Non-pigmented ciliary epithelial cell (primary cell): ENCODE measurements at places on chromosomes 12 and 14.

DNA sequence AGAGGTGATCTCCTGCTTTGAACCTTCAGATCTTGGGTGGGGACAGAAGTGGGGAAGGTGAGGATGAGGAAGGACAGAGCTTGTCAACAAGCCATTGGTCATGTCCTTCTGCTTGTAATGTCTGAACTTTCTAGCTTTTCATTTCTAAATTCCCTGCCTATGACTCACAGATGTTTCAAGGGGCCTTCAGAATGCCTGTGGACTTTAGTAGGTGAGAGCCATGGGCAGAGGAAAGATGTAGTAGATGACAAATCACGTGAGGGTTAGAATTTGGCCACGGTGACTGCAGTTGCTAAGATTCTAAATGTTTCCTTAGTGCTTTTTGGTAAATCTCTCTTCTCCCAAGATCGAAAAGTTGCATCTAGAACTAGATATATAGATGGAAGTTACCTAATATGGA lies 18.7 kb upstream of the CREBL2 start:
- DNase-seq, result no peak

- no peak for DNase-seq
These were observed 33.2 kb downstream of the SRGAP1 start for GRCh38 chr12:63877693-63878092.

DNA sequence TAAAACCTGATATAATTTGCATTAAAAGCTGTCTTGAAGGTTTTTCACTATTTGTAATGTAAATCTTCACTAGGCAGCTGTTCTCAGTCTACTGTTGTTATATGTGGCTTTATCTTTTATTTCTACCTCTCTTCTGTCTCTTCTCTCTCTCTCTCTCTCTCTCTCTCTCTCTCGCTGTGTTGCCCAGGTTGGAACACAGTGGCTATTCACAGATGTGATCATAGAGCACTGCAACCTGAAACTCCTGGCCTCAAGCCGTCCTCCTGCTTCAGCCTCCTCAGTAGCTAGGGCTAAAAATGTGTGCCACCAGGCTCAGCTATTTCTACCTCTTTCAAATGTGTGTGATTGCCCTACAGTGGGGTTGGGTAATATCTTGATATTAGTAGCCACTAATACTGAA lies 21.1 kb downstream of the FUT8 start:
- no peak for DNase-seq

DNA sequence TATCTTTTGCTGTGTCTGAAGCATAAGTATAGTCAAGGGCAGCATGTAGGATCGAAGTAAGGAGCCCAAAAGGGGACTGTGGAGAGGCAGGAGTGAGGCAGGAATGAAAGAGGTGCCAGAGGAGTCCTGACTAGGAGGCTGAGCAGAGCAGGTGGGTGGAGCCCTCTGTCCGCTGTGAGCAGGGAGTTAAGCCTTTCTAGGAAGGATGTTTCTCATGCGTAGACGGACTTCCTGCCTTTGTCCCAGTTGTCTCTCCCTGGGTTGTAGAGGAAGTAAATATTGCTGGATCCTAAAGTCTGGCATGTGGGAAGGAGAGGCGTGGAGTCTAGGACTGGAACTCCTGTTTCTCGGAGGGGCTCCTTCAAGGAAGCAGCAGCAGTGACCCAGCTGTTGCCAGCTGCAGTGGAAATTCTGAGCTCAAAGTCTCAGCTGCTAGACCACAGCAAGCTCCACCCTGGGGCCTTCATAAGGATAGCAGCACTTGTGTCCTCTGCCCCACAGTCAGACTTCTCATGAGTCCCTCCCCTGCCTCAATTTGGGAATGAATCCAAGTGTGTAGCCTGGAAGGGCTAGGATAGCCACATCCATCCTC lies 44.0 kb downstream of the RBMS2 start:
- no peak for DNase-seq

DNA sequence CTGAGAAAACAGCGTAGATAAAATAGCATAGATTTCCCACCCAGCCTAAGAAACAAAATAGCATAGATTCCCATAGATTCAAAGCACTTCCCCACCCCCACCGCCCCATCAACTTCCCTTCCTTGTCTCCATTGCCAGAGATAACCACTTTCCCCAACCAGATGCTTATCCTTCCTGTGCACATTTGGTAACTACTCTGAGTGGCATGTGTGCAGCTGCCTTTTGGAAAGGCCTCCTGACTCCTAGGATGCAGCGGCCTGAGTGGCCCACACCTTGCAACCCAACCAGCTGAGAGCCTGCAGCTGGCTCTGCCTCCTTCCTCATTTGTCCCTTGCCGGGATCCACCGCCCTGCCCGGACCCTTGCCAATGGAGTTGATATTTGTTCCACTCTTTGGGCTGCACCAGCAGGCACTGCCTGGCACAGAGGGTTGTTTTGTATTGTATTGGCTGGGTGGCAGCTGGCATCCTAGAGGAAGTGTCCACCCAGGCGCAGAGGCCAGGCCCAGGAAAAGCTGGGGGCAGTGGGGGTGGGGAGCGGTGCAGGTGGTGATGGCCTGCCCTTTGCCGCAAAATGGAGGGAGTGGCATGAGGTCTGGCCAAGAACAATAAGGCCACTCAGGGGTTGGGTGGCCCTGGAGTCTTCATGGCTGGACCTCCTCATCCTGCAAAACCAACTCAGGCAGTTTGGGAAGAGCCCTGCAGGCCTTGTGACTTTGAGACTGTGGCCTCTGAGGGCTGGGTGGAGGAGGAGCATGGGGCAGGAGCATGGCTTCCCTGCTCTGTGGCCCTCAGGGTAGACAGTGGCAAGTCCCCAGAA lies 4.9 kb downstream of the SLC48A1 start:
- DNase-seq, result no peak

DNA sequence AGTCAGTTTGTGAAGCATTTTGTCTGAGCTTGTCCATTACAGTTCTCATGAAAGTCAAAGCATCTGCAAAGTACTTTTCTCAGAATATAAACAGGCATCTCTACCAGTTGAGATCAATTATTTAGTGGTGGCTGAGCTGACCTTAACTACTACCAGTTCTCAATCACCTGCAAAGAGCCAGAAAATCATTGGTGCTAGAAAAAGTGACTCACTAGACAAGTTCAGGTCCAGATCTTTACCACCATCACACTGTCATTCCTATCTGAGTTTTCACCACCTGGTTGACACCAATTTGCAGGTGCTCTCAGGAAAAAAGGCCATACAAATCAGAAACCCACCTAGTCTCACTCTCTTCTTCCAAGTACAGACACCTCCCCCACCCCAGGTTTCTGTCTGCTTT lies 33.3 kb downstream of the ITPR2 start:
- DNase-seq, result no peak

GRCh38 chr12:75782069-75782581 lies 249.5 kb downstream of the PHLDA1 start:
- no peak for DNase-seq
